ENCODE measurements at places on chromosomes 4 and X.

GRCh38 chrX:106615041-106615440, 3.3 kb downstream of the RADX start:
- DNase-seq: no peak

GRCh38 chr4:147794787-147795413, 63.0 kb downstream of the ARHGAP10 start:
- no peak for DNase-seq

- DNase-seq: no peak
These were observed 123.2 kb downstream of the RBM47 start for GRCh38 chr4:40506492-40506891.

GRCh38 chrX:70480660-70481018, 36.0 kb downstream of the DLG3 start:
- no peak for DNase-seq

DNA sequence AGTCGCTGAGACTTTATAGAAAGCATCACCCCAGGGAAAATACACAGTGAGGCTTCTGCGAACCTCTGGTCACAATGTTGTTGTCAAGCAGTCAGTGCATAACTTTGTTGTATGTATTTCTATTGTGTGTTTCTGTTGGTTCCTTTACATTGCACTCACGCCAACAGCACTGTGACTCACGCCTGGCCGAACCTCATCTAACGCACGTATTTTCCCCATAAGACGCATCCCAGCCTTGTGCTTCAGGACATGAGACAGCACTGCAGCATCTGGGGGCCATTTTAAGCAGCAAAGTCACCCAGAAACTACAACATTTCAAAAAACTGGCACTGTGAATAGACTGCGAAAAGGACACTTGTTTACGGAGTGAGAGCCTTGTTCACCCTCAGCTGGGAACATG, 30.6 kb downstream of the TBL1X start:
- DNase-seq: no peak

GRCh38 chr4:68373513-68373912, 23.6 kb upstream of the YTHDC1 start:
- no peak for DNase-seq

GRCh38 chr4:148747721-148748268, 305.6 kb upstream of the NR3C2 start:
- no peak for DNase-seq

DNA sequence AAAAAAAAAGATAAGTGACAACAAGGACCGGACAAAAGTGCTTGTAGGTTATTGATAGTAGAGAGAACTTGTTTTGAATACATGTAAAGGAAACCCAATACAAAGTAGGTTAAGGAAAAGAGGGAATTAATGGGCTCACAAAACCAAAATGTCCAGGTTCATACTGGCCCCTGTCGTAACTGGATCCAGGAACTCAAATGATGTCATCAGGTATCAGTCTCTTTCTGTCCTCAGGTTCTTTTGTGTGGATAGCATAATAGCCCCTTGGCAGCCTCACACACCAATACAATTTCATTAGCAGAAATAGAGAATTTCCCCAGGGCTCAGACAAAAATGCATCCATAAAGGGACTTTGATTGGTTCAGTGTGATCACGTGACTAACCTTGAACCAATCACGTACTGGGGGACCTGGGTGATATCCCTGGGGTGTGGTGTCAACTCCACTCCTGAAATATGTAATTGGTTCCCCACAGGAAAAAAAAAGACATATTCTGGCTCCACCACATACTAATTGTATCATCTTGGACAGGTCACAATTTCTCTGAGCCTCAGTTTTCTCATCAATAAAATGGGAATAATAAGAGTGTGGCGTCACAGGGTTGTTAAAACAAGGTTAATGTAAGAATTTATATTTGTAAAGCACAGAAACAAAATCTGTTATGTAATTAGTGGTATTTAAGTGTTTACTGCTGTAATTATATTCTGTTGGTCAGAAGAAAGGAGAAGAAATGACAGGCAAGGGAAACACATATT, 174.8 kb downstream of the PDGFRA start:
- DNase-seq: no peak

- DNase-seq: no peak
These were observed 38.0 kb upstream of the EMCN start for GRCh38 chr4:100555611-100556337.

- no peak for DNase-seq
These were observed 40.9 kb upstream of the NKRF start for GRCh38 chrX:119647089-119647488.

Measured in AG04449 (cell line).